ENCODE measurements at places on chromosomes 11 and 22.

DNA sequence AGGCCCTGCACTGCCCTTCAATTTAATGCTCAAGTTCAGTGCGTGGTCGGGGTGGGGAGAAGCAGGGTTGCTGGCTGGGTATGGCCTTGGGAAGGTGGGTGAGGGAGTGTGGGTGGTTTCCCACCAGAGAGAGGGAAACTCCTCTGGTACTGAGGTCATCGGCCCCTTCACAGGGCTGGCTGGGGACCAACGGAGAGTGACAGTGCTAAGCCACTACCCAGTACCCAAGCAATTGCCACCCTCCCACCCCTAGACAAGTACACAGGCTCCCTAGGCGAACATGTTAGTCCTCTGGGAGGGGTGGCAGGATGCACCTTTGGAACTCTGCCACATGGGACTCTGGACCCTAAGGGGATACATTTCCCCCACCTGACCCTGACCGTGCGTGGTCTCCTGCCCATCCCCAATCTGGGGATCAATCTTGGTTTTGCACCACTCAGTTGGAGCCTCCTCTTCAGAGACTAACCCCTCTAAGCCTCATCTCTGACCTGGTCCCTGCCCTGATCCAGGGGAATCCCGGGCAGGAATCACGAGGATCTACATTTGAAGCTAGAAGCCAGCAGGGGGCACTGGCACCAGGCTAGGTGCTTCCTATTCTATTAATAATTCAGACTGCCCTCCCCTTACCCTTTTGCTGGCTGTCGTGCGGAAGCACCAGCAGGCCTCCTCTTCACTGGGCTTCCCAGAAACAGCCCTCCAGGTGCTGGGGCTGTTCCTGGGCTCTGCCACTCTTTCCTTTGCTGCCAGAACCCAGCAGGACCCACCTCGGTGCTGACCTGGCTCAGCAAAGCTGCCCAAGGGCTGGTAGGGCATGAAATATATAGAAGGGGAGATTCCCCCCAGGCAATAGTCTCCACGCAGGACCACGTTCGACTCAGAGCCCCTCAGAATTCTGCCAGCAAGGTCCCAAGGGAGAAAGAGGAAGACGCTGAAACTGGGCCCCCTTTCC, 377.7 kb downstream of the TENM4 start:
- DNase-seq: no peak

- DNase-seq: peak; percentile 20
Observed at GRCh38 chr11:103091064-103091800, 728 bp downstream of the DCUN1D5 start.

DNA sequence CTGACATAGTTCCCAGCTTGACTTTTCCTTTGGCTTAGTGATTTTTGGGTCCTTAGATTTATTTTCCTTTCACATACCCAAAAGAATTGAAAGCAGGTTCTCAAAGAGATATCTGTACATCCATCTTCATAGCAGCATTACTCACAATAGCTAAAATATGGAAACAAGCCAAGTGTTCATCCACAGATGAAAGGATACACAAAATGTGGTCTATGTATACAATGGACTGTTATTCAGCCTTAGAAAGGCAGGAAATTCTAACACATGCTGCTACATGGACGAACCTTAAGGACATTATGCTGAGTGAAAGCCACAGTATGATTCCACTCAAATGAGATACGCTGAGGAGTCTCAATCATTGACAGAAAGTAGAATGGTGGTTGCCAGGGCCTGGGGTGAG, 171.8 kb downstream of the IGLL1 start:
- DNase-seq: no peak

- no peak for DNase-seq
Observed at GRCh38 chr22:35802885-35803284, 85.2 kb downstream of the APOL5 start.

DNA sequence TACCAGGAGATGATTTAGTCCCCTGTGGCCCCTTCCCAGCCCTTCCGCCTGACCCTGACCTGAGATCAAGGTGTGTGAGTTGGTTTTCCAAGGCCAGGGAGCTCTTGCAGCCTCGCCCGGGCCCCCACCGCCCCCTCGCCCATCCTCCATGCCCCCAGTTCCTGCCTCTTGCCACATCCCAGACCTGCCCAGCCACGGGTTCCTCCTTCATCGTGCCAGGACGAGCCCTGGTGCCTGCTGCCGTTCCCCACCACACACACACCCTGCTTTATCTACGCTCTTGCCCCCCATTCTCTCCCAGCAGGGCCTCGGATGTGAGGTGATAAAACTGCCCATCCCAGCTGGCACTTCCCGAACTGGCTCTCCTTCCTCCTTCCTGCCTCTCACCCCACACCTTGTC, 1.4 kb upstream of the LIF start:
- DNase-seq: no peak

DNA sequence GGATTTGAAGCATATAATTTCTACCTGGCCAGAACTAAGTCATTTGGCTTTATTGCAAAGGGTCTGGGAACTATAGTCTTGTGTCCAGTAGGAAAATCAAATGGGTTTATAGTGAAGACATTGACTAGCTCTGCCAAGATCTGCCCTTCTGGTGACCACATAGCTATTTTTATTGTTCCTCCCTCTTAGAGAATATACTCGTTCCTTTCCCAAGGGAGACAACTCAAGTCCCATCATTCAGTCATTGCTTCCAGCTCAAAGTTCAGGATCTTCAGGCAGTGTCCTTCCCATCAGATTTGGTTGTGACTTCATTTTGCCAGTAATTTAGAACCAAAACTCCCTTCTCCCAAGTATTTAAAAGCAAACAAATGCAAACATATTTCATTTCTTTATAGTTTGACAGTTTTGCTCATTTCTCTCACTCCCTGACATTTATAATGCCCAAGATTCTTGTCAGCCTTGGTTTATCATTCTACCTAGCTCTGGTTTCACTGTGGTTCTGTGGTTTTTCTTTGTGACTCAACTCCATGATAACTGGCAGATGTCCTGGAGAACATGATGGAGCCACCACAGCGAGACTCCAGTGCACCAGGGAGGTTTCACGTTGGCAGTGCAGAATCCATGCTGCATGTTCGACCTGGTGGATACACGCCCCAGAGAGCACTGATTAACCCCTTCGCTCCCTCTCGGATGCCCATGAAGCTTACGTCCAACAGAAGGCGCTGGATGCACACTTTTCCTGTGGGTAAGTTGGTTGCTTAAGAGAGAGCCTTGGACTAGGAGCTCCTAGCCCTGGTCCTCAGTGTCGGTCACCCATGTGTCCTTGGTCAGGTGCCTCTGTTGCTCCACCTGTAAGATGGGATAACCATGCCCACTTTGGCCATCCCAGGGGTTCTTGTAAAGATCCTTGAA, 64.9 kb downstream of the DEPDC5 start:
- DNase-seq: no peak

- DNase-seq: peak; percentile 47
Observed at GRCh38 chr22:46272762-46273431, 5.1 kb downstream of the TTC38 start.

GRCh38 chr11:118878163-118878563, 5.5 kb upstream of the CXCR5 start:
- DNase-seq: peak; percentile 13

DNA sequence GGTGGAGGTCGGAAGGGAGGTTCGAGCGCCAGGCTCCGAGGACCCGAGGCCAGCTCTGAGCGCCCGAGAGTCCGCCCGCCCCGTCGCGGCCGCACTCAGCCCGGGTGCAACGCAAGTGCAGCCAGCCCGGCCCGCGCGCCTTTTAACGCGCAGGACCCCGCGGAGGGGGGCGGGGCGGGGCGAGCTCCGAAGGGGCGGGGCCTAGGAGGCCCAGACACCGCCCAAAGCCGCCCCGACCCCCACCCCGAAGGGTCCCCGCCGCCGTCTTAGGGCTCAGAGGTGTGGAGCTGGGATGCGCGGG, at the start of gene PHOX2A:
Gene PHOX2A (minus strand): TSS at position 117 of the 301 bp plus-strand sequence. CDS start 172 bp downstream, outside the sequence.
- DNase-seq: no peak

GRCh38 chr11:35359321-35360054, 59.9 kb downstream of the SLC1A2 start:
- DNase-seq: no peak

DNA sequence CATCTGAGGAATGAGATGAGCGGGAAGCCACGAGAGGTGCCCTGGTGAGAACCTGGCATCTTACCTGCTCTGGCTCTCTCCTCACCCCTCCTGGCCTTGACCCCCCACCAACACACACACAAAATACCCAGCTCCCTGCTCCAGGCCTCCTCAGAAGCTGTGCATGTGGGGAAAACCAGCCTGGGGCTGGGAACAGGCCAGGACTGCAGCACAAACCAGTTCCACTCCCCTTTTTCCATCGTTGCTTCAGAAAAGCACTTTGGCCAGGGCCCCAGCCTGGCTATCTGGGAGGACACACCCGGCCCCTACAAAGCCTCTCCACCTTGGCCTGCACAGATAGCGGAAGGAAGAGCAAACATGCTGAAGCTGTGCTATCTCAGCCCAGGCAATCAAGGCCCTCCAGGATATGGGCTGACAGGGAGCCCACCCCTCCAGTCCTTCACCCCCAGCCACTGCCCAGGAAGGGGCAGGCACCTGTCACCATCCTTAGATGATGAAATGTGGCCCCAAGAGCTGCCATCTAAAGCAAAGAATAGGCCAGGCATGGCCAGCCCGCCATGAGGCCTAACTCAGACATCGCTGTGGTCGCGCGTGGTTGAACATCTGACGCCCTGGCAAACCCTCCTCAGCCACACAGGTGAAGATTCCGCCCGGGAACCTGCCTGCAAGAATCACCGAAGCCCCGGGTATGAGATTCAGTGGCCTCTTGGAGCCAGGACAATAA, 35.4 kb downstream of the PISD start:
- DNase-seq: no peak

DNA sequence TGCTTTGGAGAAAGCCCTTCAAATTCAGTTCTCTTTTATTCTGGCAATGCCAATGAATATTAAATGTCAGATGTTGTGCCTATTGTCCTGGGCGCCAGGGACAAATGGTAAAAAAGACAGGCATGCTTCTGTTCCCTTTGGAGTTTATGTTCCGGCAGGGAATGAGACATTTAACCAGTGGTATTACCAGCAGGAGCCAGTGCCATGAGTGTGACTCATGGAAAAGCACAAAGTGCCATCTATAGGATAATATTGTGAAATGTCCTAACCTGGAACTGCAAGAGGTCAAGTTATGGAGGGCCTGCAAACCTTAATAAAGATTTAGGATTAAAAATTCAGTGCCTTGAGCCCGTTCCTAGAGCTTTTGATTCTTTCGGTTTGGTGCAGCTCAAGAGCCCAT, 39.5 kb downstream of the REXO2 start:
- no peak for DNase-seq
